ENCODE measurements at places on chromosomes 5 and 9.

GRCh38 chr9:18208166-18209059 is 265.5 kb upstream of the ADAMTSL1 start:
- DNase-seq = peak; percentile 21

DNA sequence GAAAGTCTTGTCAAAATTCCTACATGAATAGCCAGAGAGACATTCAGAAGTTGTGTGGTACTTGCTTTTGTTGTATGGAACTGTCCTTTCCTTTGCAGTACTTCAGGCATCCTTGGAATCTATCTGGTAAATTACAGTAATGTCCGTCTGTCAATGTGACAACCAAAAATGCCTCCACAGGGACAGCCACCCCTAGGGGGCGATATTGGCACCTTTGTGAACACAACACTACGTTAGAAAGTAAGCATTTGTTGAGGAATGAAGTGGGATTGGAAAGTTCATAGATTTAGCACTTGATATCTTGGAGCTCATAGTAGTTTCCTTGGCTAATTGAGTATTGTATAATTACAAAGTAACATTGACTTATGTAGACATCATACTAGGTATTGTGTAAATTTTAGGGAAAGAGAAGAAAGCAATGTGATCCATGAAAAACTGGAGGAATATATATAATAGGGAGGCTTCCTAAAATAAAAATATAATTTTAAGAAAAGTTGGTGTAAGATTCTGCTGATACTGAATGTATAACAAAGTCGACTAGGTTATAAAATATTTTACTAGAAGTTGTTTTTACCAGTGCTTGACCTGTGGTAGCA is 32.7 kb downstream of the TMEFF1 start:
- no peak for DNase-seq

DNA sequence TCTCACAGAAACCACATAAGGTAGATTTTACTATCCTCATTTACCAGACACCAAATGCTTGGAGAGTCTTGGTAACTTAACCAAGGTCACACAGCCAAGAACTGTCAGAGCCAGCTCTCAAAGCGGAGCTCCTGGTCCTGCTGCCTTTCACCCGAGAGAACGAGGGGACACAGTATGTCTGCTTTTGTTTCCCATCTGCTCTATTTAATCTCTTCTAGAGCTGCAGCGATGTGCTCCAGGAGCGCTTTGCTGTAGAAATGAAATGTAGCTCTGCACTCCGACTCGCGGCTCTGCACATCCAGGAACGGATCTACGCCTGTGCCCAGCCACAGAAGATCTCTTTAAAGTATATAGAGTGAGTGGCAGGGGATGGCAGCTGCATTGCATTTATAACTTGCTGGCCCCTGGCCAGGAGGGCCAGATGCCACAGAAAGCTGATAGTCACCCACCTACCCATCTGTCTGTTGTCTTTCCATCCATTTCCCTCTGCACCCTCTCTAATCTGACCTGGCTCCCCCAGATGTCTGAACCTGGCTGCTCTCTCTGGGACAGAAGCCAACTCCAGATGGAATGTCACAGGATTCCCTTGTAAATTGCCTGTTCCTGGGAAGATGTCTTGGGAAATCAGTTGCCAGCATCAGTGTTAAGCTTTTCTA is 21.4 kb upstream of the TRMT10B start:
- peak; percentile 64 for DNase-seq

GRCh38 chr9:37085233-37085632 is 35.1 kb upstream of the ZCCHC7 start:
- DNase-seq = peak; percentile 12

GRCh38 chr9:132731230-132731629 is 61.0 kb downstream of the GTF3C4 start:
- no peak for DNase-seq

- DNase-seq = no peak
Observed at GRCh38 chr9:130630506-130631330, 33.7 kb upstream of the PRDM12 start.

DNA sequence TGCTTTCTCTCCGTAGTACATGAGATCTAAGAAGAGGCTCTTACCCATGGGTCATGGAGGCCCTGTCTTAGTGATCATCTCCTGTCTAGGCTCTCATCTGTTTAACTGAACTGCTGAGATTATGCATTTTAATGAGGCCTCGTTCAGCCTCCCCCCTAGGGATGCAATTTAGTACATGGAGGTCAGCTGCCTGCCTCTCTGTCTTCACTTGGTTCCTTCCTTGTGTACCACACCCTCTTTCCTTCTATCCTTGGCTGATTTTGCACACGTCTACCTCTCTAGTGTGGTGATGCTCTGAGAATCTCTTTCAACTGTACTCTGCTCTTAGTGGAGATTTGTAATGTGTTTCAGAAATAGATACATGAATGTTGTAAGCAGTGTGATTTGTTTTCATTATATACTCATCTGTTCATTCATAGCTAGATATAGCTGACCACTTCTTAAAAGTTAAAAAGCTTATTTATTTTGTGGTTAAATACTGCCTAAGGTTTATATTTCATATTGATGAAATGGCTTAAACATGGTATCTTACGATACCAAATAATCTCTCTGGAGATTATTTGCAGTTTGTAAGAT is 3.5 kb upstream of the ACTBL2 start:
- DNase-seq = no peak

DNA sequence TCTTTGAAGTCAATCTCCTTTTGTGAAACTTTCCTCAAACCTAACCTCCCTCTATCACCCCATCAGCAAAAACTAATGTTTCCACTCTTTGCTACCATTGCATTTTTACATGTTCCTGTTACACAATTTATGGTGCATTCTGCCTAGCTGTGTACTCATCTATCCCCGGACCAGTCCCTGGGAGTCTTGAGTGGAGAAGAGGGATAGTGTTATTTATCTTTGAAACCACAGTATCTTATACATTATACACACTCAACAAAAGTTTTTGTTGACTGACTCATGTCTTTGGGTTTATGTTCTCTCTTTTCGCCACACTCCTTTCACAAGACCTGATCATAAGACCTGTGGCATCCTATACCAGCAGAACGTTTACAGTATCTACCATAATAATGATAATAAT is 26.4 kb downstream of the TNFAIP8 start:
- no peak for DNase-seq

DNA sequence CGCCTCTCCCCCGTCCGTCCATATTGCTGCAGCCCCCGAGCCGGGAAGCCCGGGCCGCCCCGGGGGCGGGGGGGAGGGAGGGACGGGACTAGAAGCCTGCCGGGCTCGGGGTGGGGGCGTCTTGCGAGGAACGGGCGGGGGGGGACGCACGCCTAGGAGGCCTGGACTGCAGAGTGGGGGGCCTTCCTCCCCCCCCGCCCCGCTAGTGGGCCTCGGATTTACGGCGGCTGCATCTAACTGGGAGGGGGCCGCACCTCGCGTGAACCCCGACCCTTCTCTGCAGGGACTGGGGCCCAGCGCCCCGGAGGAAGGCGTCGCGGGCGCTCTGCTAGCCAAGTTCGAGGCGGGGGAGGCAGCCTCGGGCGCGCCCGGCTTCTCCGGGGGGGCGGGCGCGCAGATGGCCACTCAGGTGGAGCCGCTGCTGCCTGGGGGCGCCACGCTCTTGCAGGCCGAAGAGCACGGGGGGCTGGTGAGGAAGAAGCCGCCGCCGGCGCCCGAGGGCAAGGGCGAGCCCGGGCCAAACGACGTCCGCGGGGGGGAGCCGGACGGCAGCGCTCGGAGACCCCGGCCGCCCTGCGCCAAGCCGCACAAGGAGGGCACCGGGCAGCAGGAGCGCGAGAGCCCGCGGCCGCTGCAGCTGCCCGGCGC is at the start of gene LARP1:
Gene LARP1, plus strand, starts transcription at position 17 of the 648 bp plus-strand sequence. Its CDS starts 381 bp downstream, at position 398.
- DNase-seq = peak; percentile 21

- no peak for DNase-seq
Observed at GRCh38 chr9:98874721-98875255, 67.3 kb downstream of the GALNT12 start.

DNA sequence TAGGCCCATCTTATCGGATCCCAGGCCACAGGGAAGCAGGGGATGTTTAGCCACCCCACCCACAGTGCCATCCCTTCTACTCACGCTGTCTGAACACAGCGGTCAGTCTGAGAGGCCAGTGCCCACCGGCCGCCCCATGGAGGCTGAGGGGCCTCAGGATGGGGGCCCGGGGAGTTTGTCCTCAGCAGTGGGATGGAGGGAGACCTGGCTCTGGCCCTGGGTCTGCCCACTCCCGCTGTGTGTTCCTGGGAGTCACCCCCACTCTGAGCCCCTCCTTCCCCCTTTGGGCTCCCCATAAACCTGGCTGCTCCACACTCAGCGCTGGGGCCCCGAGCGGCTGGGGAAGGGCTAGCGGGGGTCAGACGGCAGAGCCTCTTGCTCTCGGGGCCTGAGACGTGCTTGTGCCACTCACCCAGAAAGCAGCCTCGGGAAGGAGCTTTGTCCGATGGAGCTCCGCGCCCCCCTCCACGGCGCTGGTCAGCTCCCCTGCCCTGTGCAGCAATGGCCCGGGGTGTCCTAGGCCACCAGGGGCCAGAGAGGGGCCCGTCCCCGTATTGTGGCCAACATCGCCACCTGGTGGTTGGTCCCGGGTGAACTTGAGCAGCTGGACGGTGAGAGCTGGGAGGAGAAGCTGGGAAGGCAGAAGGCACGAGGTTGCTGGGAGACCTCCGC is 10.9 kb upstream of the LAMC3 start:
- peak; percentile 20 for DNase-seq

GRCh38 chr9:20591223-20591622 is 31.1 kb downstream of the MLLT3 start:
- no peak for DNase-seq

GRCh38 chr9:101673642-101674041 is 64.8 kb downstream of the GRIN3A start:
- DNase-seq = no peak

DNA sequence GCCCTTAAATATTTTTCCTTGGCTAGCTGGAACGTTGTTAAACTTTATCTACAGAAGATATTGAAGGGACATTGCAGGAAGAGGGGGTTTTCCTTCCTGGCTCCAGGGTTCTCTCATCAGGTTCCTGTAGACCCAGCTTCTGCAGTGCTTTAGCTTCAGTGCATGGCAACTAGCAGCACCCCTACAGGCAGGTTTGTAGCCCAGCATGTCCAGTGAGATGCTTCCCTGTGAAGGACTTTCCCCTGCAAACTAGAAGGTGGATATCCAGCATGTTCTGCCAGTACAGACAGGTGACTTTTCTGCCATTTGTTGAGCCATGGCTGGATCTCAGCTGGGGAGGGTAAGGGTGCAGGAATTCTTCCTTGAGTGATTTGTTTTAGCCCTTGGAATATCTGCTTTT is 10.4 kb downstream of the CCL28 start:
- no peak for DNase-seq

DNA sequence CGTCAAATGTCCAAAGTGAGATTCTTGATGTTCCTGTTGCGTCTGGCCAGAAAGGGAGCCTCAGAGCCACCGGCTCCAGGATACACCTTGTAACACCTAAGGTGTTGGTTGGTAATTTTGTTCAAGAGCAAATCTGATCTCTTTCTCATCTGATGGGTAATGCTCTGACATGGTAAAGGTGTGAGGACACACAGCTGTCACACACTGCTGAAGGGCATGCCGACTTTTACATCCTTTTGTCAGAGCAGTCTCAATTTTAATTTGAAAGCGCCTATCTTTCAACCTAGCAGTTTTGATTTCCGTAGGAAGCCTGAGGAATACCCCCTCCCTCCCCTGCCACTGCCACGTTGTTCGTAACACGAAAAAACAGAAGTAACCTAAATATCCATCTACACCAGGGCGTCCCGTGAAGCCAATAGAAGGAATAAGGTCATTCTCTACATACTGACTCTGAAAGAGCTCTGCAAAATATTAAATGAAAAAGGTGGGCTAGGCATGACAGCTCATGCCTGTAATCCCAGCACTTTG is 57.4 kb downstream of the TSTD2 start:
- no peak for DNase-seq

DNA sequence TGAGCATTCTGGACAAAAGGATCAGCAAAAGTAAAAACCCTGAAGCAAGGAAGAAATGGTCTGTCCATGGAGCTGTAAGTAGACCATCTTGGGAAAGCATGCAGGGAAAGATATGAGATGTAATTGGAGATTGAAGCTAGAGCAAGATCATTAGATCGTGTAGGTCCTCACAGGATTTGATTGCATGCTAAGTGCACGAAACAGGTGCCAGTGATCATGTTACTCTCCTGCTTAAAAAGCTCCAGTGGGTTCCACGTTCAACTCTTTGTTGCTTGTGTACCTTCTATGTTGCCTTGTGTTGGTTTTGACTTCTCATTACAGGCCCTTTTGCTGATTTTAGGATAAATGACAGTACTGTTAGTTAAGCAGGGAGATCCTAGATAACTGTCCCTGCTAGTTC is 442.0 kb downstream of the DMRT2 start:
- DNase-seq = no peak

DNA sequence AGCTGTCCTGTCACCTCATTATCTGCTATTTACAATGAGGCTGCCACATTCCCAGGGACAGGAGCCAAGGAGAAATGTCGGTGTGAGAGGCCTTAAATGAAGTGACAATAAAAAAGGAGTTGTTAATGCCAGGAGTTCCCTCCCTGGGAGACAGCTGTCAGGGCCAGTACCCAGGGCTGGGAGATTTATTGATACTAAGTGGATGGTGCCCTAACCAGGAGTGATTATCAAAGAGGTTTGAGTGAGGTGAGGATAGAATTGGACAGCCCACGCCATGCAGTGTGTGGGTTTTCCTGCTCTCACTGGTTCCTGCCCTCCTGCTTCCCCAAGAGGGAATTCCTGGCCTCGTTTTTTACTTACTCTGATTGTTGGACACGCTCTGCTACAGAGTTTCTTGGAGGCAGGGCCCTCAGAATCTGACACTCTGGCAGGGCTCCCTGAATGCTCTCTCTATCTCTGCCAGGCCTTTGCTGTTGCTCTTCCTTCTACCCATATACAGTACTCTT is 150.8 kb downstream of the GRIA1 start:
- DNase-seq = peak; percentile 19
